ENCODE measurements at places on chromosomes 2 and 18.

DNA sequence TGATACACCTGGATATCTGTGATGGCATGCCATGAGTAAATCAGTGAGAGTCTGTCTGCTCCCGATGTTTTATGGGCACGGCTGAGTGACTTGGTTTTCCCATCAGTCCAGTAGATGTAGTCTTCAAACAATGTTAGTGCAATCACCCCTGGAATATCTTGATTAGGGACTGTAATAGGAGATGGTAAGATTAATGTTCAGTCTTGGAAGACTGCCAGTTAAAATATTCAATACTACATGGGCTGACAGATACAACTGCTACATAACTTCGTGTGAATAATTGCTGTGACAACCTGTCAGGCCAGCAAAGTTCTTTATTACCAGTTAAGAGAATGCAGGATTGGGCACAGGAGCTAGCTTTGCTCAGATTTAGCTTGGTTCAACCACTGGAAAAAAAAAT lies 1673.3 kb downstream of the LRP1B start:
- ATAC-seq = no peak

DNA sequence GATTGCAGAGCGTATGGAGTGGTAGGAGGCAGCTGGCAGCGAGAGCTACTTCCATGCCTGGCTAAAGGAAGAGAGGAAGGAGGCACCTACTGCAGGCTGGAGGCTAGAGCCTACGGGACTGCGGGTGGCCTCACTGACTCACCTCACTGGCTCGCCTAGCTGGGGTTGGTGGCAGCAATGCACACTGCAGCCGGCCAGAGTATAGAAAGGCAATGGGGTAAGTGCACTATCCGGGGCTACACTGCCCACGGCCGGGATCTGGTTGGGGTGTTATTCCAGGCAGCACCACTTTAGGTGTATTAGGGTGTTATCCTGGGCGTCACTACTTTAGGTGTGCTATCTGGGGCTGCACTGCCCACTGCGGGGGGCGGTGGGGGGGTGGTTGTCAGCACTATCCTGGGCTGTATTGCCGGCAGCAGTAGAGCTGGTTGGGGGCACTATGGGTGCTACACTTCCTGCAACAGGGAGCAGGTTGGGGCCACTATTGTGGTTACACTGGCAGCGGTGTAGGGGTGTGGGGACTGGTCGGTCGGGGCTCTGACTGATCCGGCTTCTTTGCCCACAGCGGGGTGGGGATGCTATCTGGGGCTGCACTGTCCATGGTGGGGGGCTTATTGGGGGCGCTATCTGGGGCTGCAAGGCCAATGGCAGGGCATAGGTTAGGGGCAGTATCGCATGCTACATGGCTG lies 33.3 kb upstream of the ANKRD62 start:
- ATAC-seq = peak; percentile 13

- no peak for ATAC-seq
Observed at GRCh38 chr2:29105375-29105774, 9.8 kb upstream of the CLIP4 start.

- no peak for ATAC-seq
Observed at GRCh38 chr18:75635096-75635495, 207.6 kb upstream of the SMIM21 start.

DNA sequence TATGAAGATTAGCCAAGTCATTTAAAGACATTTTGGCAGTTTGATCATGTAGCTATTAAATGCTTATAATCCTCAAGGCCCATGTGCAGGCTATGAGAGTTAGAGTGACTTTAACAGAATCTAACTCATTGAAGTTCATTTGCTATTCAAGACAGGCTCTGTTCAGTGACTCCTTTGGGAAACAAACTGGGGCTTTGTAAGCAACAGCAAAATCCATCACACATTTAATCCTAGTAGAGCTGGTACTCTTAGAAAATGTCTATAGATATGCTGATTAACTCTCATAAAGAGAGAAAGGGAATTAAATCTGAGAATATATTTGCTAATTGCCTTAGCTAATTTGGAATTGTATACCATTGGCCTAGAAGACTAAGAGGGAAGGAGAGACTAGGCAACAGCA lies 182.8 kb upstream of the SESTD1 start:
- ATAC-seq = no peak

DNA sequence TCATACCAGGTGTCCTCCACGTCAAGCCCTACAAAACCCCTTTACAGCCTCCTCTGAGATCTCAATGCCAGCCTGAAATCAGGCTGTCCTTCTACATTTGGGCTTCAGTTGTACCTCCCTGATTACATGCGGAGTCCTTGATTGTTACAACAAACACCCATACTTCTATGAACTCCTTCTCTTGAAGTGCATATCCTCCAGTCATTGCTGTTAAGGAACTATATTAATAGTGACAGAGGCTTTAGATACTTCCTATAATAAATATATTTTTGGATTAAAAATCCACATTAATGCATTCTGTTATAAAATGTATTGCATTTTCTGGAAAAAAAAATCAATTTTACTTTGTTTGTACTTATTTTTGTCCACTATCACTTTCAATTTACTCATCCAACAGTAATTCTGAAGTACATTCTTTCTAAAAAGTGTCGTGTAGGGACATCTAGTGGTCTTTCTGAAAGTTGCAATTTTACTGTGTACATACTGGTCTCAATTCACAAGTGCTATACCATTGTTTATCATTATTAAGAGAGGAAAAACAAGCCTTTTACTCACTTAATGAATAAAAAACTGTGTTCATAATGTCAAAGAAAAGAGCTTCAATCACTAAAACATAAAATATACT lies 316.4 kb downstream of the DSEL start:
- no peak for ATAC-seq

- ATAC-seq = no peak
Observed at GRCh38 chr2:217751192-217751591, 251.6 kb downstream of the TNS1 start.

DNA sequence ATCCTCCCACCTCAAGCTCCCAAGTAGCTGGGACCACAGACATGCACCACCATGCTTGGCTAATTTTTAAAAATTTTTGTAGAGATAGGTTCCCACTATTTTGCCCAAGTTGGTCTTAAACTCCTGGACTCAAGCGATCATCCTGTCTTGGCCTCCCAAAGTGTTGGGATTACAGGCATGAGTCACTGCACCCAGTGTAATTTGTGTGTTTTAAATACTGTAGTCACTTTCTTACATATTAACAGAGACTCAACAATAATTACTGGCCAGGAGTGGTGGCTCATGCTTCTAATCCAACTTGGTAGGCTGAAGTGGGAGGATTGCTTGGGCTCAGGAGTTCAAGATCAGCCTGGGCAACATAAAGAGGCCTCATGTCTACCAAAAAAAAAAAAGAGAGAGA lies 293.0 kb downstream of the RDH14 start:
- no peak for ATAC-seq

DNA sequence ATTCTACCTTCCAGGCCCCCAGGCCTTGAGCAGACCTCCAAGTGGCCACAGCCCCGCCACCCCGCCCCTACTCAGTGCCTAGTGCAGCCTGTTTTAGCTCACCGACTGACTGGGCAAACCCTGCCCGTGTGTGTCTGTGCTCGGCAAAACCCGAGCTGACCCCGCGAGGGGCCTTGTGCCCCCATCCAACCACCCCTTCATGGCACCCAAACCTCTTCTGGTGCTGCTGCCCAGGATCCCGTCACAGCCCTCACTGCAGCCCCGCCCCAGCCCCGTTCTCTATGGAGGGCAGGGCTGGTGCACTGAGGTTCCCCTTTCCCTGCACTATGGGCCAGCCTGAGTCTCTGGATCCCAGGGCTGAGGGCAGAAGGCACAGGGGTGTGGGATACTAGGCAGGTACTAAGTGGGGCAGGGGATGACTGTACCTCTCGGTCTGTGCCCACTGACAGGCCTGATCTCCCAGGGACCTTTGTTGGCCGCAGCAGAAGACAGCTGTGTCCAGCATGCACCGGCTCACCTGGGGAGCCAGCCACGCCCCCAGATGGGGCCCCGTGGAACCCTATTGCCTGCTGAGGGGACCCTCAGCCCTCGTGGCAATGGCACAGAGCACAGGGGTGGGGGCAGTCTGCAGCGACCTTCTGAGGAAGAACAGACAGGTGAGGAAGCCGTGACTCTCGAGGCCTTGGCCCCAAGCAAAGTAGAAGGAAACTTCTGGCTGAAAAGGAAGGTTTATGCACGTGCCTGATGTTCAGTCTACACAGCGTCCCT lies 69.9 kb upstream of the OTOS start:
- no peak for ATAC-seq

DNA sequence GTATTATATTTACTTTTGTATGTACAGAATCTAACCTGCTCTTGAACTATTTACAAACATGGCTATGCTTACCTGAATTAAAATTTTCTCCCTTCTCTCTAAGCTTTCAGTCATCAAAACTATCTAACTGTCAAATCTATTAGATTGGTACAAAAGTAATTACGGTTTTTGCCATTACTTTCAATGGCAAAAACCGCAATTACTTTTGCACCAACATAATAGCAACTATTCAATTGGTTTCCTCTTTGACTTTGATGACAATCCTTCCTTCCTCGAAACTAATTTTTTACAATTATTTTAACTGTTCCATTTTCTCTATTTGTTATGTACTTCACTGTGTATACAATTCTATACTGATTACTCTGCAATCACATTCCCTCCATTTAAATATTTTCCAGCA lies 1019.4 kb upstream of the CDH2 start:
- no peak for ATAC-seq

- no peak for ATAC-seq
Observed at GRCh38 chr18:26579941-26580618, 31.7 kb upstream of the KCTD1 start.

DNA sequence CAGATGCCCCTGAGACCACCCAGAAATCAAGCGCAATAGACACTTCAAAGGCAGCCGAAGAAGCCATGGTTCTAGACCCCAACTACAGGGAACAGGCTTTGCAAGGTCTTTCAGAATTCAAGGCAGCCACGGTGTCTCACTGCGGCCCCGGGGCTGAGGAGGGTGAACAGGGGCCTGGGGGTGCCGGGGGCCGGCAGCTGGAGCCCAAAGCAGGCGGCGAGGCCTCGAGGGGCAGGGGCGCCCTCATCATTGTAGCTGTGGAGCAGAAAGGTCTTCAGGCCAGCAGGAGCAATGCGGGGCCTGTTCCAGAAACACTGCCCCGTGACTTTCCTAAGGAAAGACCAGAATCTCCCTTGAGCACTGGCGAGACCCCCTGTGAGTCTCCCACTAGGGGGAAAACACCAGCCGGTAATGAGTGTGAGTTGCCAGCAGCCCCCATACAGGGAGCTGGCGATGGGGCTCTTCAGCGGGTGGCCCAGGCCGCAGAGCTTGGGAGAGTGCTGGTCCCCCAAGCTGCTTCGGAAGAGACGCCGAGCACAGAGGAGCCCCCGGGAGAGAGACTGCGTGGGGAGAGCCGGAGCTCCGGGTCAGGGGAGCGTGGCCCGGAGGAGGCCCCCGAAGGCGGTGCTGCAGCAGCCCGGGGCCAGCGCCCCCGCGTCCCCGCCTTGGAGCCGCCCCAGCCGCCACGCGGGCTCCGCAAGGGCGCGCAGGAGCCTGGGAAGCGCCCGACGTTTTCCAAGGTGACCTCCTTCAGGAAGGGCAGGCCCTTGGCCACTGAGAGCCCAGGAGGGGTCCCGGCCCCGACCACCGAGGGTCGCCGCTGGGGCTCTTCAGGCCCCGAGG lies 79.1 kb downstream of the ARHGEF4 start:
- no peak for ATAC-seq

GRCh38 chr2:5921081-5921642 lies 229.0 kb downstream of the SOX11 start:
- ATAC-seq = no peak

GRCh38 chr2:12759248-12759647 lies 42.5 kb downstream of the TRIB2 start:
- no peak for ATAC-seq

DNA sequence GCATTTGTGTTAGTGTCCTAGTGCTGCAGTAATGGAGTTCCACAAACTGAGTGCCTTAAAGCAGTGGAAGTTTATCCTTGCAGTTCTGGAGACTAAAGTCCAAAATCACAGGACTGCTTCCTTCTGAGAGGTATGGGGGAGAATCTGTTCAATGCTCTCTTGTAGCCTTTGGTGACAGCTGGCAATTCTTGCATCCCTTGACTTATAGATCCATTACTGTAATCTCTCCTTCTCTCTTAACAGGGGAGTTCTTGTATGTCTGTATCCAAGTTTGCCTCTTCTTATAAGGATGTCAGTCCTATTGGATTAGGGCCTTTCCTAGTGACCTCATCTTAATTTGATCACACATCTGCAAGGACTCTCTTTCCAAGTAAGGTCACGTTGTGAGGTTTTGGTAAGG lies 69.9 kb downstream of the XRCC5 start:
- ATAC-seq = no peak

- no peak for ATAC-seq
Observed at GRCh38 chr2:48600917-48601316, 16.7 kb upstream of the GTF2A1L start.

DNA sequence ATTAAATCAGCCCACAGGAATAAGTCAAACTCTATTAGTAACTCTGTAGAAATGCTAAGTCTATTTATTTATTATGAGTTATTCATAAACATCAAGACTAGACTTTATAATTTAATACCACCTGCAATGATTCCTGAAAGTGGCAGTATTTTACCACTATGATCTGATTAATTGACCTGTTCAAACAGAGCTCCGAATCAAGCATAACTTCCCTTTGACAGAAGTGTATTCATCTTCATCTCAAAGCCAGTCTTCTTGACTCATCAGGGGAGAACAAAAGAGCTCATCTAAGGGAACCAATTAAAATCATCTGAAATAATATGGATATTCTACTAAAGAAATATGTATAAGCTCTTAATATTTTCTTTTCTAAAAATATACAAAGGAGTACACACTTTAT lies 122.3 kb downstream of the MBD2 start:
- ATAC-seq = no peak

DNA sequence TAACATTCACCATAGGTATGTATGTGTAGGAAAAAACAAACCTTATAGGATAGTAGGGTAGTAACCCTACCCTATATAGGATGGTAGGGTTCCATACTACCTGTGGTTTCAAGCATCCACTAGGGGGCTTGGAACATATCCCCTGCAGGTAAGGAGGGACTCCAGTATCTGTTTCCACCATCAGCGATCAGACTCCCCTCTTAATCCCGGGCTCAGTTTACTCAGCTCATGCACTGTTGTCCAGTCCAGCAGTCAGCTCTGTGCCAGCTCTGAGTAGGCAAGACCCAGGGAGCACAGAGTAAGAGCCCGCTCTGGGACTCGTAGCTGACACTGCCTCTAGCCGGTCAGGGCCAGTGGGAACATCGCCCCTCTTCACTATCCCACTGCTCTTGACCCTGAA lies 61.7 kb downstream of the MEX3C start:
- peak; percentile 59 for ATAC-seq

- ATAC-seq = no peak
Observed at GRCh38 chr2:170883683-170884082, 45.4 kb upstream of the GORASP2 start.

All from stimulated activated memory B cell treated with anti-CD40 and anti-IgM and Interleukin-4, amounts not matched to agents 10 μg/mL and 1 μg/mL and 100 μg/mL, for 72 hours (primary cell).